ENCODE measurements at places on chromosomes 16 and 17. TPM values are rescaled to one million over a fixed set of nuclear protein-coding genes. Genes with fewer than 3 reads are reported as not detected.

The ZNF423 gene
- 2.9 TPM for total RNA-seq

The CDRT15 gene
- total RNA-seq: not detected

The FXR2 gene
- 35.8 TPM for total RNA-seq

The DHRS7C gene
- not detected for total RNA-seq

The GOSR2 gene
- total RNA-seq: 37.5 TPM

The KRTAP1-5 gene
- 1.6 TPM for total RNA-seq

The TUBG1 gene
- 55.9 TPM for total RNA-seq

The NPB gene
- under 0.01 TPM for total RNA-seq

The KRT27 gene
- not detected for total RNA-seq

The GALR2 gene
- 0.37 TPM for total RNA-seq

The MEOX1 gene
- total RNA-seq: not detected

The GAS2L2 gene
- not detected for total RNA-seq

The NAGS gene
- total RNA-seq: 41.4 TPM

The NPIPA2 gene
- 0.73 TPM for total RNA-seq

The DCUN1D3 gene
- total RNA-seq: 34.2 TPM
